ENCODE measurements at places on chromosomes 6 and 20.

GRCh38 chr20:59416916-59417315 lies 116.5 kb downstream of the EDN3 start:
- no peak overlapping the region for H3K4me3 ChIP-seq
- H3K4me1 ChIP-seq, result no peaks in the 10 kb centered on the region
- H3K27me3 ChIP-seq, result no peaks in the 10 kb centered on the region
- no peaks in the 10 kb centered on the region for H3K36me3 ChIP-seq
- H3K27ac ChIP-seq, result no peak overlapping the region
- no peak for DNase-seq

DNA sequence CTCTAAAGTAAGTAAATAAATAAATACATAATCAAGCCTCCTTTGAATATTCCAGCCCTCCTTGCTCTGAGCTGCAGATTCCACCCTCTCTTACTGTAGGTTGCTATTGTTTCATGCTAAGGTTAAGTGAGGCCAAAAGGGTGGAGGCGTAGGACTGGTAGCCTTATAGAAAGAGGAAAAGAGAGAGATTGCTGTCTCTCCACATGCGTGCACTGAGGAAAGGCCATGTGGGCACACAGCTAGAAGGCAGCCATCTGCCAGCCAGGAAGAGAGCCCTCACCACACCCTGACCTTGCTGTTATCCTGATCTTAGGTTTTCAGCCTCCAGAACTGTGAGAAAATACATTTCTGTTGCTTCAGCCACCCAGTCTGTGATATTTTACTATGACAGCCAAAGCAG lies 87.4 kb upstream of the SHLD1 start:
- H3K4me3 ChIP-seq, result no peak overlapping the region
- H3K27me3 ChIP-seq, result no peaks in the 10 kb centered on the region
- peaks cover 15% of the 10 kb centered on the region for H3K4me1 ChIP-seq
- no peak for DNase-seq

DNA sequence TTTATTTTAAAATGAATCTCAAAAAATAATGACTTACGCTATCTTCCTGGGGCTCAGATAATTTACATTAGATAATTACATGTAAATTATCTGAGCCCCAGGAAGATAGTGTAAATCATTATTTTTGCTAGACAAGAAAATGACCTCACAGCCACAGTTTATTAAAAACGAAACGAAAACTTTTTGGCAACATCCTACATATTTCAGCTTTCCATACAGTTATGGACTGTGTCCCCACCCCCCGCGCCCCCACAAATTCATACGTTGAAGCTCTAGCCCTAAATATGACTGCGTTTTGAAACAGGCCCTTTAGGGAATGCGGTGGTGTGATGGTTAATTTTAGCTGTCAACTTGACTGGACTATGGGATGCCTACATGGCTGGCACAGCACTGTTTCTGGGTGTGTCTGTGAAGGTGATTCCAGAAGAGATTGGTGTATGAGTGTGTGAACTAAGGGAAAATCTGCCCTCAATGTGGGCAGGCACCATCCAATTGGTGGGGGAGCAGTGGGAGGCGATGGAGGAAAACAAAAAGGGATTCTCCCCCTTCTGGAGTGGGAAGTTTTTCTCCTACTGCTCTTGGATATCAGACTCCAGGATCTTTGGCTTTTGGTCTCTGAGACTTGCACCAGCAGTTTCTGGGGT lies 52.6 kb downstream of the TRPC4AP start:
- no peak for DNase-seq
- H3K4me3 ChIP-seq, result no peak overlapping the region
- peaks cover 23% of the 10 kb centered on the region for H3K36me3 ChIP-seq
- H3K27ac ChIP-seq, result no peak overlapping the region

GRCh38 chr6:3601570-3601969 lies 144.7 kb upstream of the SLC22A23 start:
- H3K27ac ChIP-seq, result no peak overlapping the region
- no peaks in the 10 kb centered on the region for H3K36me3 ChIP-seq
- H3K4me1 ChIP-seq, result no peaks in the 10 kb centered on the region
- no peak overlapping the region for H3K4me3 ChIP-seq
- no peak for DNase-seq

GRCh38 chr6:104226790-104227446 lies 632.8 kb downstream of the HACE1 start:
- peaks cover 15% of the 10 kb centered on the region for H3K4me1 ChIP-seq
- no peak overlapping the region for H3K4me3 ChIP-seq
- H3K36me3 ChIP-seq, result no peaks in the 10 kb centered on the region
- no peak for DNase-seq

GRCh38 chr6:124396361-124396760 lies 565.9 kb upstream of the RNF217 start:
- DNase-seq, result no peak
- no peaks in the 10 kb centered on the region for H3K27me3 ChIP-seq
- no peak overlapping the region for H3K4me3 ChIP-seq
- H3K27ac ChIP-seq, result no peak overlapping the region

- no peaks in the 10 kb centered on the region for H3K36me3 ChIP-seq
- H3K4me3 ChIP-seq, result no peak overlapping the region
- no peaks in the 10 kb centered on the region for H3K4me1 ChIP-seq
- H3K27ac ChIP-seq, result no peak overlapping the region
- no peak for DNase-seq
Observed at GRCh38 chr6:15561447-15562199, 101.2 kb downstream of the DTNBP1 start.

GRCh38 chr6:87029711-87030314 lies 65.1 kb downstream of the CGA start:
- H3K27me3 ChIP-seq, result no peaks in the 10 kb centered on the region
- no peaks in the 10 kb centered on the region for H3K4me1 ChIP-seq
- H3K36me3 ChIP-seq, result no peaks in the 10 kb centered on the region
- DNase-seq, result no peak

DNA sequence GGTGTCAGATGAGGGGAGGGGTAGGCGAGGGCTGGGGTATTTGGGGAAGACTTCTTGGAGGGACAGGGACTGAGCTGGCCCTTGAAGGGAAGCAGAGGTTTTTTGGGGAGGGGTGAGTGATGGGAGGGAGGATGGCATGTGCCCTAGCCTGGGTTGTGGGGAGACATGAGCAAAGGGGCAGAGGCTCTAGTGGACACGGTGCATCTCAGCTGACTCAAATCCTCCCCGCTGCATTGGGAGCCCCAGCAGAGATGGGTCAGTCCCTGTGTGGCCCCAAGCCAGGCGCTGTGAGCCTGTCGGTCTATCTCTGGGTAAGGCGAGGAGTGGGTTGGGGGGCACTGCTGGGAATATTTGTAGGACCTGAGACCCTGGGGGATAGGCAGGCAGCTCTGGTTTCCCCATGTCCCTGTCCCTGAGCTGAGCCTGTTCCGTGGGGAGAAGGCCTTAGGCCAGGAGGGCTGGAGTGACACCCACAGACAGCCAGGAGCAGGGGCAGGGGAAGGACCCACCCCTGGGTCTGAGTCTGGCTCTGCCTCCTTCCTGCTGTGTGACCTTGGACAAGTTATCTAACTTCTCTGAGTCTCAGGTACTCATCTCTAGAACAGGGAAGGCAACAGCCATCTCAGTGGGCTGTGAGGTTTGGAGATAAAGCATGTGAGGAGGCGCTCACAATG lies 36.0 kb downstream of the SPDEF start:
- H3K36me3 ChIP-seq, result no peaks in the 10 kb centered on the region
- no peaks in the 10 kb centered on the region for H3K27me3 ChIP-seq
- H3K4me1 ChIP-seq, result no peaks in the 10 kb centered on the region
- no peak overlapping the region for H3K4me3 ChIP-seq

All from thoracic aorta (tissue), 2 donors.